Activated CD4-positive, alpha-beta T cell treated with anti-CD3 and anti-CD28 coated beads for 48 hours (primary cell): ENCODE measurements at places on chromosomes 7 and 10.

- no peak for DNase-seq
These were observed 140.1 kb upstream of the ADAM12 start for GRCh38 chr10:126528315-126528835.

- no peak for DNase-seq
These were observed 37.2 kb downstream of the KAT6B start for GRCh38 chr10:74863551-74863950.

DNA sequence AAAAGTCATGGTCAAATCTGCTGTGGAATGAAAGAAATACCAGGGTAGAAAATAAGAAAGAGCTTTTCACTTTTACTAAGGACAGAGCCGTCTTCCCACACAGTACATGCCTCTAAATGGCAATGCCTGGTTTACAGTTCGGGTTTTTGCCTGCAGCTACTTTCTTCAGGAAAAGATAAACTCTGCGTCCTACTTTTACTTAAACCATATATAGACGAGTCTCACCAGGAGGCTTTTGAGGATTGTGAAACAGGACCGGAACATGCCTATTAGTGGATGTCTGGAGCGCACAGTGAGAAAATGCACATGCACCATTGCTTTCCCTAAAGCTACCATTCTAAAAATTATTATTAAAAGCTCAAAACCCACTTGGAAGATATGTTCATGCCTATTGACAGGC lies 70.5 kb downstream of the KLF6 start:
- no peak for DNase-seq

GRCh38 chr10:35821339-35821911 lies 179.3 kb upstream of the FZD8 start:
- DNase-seq, result no peak

GRCh38 chr10:124423813-124424212 lies 5.1 kb upstream of the OAT start:
- DNase-seq, result no peak

- no peak for DNase-seq
These were observed 206.1 kb downstream of the CHRM2 start for GRCh38 chr7:137074391-137075030.

DNA sequence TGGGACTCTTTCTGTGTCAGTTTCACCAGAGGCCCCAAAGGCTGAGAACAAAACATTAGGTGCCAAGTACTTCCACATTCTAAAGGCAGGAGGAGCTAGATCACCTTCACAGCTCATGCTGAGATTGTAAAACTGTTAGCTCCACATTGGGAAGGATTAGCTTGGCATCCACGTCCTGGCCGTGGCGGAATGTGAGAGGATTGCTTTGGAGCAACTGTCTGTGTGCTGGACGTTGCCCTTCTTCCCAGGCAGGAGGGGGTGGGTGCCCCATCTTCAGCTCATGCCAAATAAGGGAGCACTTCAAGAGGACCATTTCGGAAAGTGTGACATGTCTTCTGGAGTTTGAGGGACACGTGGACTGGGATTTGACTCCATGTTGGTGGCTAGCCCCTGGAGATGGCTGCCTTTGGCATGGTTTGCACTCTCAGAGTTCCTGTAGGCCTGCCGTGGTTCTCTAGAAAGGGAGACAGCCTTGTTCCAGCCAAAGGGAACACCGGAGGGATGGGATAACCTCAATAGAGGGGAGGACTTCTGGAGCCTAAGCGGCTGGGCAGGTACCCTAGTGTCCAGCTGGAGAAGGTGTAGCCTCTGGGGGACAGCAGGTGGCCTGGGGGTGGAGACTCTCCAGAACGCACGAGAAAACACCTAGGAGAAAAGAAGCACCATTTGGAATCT lies 19.9 kb upstream of the FMC1 start:
- no peak for DNase-seq

- no peak for DNase-seq
These were observed 167.0 kb downstream of the GATA3 start for GRCh38 chr10:8221451-8221850.

DNA sequence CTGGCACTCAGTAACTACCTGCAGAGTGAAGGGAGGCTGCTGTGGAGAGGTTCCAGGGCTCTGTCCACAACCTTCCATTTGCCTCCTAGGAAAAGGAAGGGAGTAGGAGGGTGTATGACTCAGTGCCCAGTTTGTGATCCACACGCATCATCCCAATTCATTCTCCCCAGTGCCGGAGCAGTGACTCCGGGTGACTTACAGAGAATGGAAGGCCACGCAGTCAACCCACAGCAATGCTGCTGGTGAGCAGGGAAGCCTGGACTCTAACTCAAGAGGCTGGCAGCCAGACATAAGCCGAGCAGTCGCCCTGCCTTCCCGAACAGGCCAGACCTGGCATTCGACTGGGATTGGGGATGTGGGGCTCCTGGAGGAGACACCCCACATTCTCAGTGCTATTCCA lies 139.9 kb downstream of the SH3PXD2A start:
- DNase-seq, result no peak

DNA sequence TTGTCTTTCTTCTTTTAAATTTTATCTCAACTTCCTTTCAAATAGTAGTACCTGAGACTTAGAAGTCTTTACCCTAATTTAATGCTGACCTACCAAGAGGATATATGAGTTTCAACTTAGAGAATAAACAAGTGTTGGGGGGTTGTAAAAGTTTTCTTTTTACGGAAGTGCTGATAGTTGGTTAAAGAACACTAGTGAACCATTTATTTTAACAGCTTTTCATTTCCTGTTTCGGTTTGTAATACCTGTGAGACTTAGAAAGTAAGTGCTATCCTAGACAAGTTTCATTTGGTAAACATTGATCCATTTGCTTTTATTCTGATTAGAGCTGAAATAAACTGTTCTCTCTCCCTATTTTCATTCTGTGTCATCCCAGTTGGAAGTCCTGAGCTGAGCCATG lies 683.1 kb upstream of the SORCS1 start:
- DNase-seq, result no peak

GRCh38 chr7:78095549-78095948 lies 297.0 kb downstream of the PHTF2 start:
- no peak for DNase-seq

- no peak for DNase-seq
These were observed 631 bp upstream of the PRKRIP1 start for GRCh38 chr7:102395592-102395872.

DNA sequence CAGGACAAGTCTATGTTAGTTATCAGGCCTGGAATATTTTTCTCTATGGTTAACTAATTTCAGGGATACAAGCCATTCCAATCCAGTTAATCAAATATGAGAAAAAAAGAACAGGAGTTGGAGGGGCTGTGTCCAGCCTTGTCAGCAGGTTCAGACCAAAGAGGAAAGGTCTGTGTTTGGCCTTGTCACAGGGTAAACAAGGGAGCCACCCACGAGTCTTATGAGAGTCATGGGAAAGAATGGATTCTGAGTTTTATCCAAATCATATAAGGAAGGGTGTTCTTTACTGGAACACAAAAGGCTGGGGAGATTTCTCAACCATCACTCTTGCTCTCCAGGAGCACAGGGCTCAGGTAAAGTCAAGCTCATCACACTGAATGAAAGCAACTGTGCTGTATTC lies 99.1 kb downstream of the XPNPEP1 start:
- no peak for DNase-seq

GRCh38 chr7:115097175-115097671 lies 175.3 kb downstream of the MDFIC start:
- no peak for DNase-seq

GRCh38 chr7:35519971-35520809 lies 174.7 kb downstream of the HERPUD2 start:
- DNase-seq, result peak; percentile 69

GRCh38 chr7:79979437-79979836 lies 155.2 kb upstream of the GNAI1 start:
- no peak for DNase-seq

DNA sequence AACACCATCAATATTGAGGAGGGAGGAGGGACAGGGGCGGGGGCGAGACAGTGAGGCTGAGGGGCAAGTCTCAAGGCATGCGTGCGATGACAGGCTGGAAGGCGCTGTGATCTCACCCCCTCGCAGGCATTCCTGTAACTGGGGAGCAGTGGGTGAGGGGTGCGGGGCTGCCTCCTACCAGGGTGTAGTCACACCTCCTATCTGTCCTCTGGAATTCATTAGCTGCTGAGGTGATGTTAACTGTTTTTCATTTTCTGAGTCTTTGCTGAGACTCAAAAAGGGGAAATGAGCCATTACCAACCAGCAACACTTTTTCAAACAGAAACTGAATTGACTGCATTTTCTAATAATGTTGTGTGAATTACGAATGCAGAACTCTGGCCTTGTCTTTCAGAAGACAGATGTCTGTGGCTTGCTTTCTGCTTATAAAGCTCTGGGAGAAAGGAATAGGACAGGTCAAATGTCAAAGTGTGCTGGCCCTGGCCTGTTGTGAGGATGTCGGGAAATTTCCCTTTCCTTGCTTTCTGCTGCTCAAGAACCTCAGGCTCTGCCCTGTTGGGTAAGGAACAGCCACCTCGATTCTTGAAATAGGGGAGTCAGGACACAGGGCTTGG lies 23.7 kb upstream of the CDH23 start:
- no peak for DNase-seq

GRCh38 chr7:47239931-47240421 lies 341.9 kb downstream of the TNS3 start:
- DNase-seq, result no peak

DNA sequence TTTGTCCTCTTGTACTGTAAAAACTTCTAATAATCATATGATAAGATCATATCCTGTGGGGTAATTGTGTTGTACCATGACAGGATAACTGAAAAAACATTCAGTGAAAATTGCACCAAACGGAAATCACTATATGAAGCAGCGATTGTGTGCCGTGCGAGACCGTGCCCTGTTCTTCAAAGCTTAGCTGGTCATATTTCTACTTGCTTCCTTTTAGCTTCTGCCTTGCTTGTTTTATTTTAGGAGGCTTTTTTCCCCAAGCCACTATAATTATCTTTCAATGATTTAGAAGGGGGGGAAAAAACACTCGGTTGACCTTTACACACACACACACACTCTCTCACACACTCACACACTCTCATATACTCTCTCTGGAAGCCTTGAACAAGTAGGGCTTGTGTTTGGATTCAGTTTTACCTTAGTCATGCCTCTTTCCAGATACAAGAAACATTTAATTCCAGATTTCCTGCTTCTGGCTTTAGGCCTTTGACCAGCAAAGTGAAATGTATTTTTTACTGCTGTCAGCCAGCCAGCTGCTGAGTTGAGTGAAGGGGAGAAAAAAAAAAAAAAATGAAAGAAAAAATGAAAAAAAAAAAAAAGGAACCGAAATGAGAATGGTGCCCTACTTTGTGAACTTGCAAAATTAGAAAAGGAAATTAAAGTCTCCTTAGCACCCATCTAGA lies 181.4 kb downstream of the ARID5B start:
- peak; percentile 50 for DNase-seq

DNA sequence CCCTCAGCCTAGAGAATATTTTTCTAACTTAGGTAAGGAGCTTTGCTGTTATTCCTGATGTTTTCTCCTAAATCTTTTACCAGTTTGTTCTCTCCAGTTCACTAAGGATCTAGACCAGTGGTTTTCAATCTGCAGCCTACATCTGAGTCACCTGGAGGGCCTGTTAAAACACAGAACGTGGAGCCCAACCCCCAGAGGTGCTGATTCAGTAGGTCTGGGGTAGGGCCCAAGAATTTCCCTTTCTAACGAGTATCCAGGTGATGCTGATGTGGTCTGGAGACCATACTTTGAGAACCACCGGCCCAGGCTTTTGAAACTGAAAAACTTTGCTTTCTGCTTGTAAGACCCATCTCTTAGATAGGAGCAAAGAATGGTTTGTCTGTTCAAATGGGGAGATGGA lies 51.2 kb upstream of the KMT2E start:
- no peak for DNase-seq

GRCh38 chr10:105358911-105359310 lies 717.8 kb downstream of the SORCS3 start:
- no peak for DNase-seq

DNA sequence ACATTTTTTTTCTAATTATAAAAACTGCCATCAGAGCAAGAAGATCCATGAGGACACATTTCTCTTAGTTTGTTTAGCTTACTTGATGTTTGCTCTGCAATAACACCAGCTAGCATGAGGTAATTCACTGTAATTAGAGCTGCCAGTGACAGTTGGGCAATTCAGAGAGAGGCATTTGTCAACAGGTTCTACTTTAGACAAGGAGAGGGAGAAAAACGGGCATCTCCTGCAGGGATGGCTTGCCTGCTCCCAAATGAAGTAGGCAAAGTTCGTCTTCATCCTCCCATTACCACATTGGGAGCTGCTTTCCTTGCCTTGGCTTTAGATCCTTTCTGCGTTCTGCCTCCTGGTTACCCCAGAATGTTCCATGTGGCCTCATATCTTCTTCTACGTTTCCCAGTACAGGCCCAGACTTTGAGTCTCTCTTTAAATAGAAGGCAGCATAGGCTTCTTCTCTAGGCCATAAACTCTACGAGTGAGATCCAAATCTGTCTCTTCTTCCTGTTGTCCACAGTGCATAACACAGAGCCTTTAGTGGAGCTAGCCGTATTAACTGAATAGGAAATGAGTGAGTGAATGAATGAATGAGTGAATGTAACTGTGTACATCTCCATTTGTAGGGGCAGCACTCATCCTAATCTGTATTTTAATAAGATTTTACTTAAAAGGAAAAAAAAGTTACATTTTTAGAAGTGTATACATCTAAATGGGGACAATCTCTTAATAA lies 21.2 kb downstream of the ASB15 start:
- no peak for DNase-seq

GRCh38 chr10:125092564-125093031 lies 67.8 kb downstream of the CTBP2 start:
- no peak for DNase-seq

DNA sequence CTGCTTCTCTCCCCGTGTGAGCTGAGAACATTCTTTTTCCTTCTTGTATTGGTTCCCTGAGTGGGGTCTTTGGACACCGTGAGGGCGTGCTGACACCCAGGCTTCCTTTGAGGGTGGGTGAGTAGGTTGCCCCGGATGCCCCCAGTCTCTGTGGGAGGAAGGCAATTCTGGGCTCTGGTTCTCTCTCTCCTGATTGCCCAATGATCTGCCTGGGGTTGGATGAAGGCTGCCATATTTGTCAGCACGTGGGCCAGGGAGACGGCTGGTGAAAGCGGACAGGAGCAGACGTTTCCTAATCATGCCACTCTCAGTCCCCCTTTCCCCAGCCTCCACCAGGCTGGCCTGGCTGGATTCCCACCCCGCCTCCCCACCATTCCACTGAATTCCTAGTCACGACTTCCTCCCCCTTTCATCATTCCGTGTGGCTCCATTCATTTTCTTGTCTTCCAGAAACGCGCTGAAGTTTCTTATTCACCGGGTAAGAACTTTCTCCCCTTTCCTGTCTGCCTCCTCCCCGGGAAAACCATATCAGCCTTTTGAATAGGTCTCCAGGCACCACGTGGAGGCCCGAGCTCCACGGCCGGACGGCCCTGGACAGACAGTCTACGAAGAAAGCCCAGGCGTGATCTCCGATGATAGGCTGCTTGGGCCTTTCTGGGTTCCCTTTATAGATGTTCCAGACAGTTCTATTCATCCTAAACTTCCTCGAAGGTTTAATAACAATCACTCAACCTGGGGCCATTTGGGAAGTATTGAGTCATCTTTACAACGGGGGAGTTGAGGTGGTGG lies 98.7 kb upstream of the NPTX2 start:
- DNase-seq, result no peak

GRCh38 chr7:142796501-142797390 lies 26.0 kb downstream of the PRSS2 start:
- no peak for DNase-seq
